NCI-H2081 (cell line): ENCODE measurements at places on chromosomes 1 and 21.
A peak's percentile ranks its signal among the peaks of the same experiment; 100 is the strongest.

DNA sequence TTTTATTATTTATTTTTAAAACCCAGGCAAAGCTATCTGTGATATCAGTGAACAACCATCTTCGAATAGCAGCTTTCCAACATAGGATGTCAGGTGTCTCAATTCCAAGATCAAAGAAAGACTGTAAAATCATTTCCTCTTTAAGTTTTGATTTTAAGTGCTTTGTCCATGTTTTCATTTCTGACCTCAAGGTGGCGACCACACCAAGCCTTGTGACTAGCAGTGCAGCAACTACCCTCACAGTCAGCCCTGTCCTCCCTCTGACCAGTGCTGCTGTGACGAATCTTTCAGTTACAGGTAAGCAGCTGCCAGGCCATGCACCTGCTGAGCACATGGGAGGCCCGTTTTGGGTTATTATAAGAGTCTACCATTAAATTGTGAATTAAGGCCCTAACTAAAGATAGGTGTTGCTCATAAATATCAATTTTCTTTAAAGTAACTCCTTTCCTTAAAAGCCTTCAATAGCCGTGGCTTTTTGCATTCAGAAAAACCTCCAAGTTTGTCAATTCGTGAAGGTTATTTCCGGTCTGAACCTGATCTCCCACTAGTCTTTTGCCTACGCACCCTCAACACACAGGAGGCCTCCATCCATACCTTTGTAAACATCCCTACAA is 117.0 kb downstream of the CD247 start:
- peak; percentile 61 for DNase-seq

DNA sequence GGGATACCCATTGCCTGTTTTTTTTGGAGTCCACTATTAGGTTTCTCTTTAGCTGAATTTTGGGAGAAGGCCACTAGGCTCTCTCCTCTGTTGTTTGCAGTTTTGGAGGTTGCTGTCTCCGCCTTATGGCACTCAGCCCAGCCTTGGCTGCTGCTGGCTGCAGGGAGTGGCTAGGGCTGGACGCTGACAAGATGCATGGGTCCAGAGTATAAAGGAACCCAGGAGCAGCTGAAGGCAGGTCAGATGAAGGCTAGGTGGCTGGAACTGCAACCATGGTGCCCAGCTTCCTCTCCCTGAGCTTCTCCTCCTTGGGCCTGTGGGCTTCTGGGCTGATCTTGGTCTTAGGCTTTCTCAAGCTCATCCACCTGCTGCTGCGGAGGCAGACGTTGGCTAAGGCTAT is at the start of gene CYP4B1:
Gene CYP4B1 (plus strand): TSS at position 237 of the 400 bp plus-strand sequence. CDS start 36 bp downstream, at position 273.
- DNase-seq = no peak

- no peak for DNase-seq
Measured at GRCh38 chr1:199123615-199124014, 484.8 kb downstream of the PTPRC start.

- no peak for DNase-seq
Measured at GRCh38 chr1:175448467-175448866, 255.9 kb upstream of the KIAA0040 start.

DNA sequence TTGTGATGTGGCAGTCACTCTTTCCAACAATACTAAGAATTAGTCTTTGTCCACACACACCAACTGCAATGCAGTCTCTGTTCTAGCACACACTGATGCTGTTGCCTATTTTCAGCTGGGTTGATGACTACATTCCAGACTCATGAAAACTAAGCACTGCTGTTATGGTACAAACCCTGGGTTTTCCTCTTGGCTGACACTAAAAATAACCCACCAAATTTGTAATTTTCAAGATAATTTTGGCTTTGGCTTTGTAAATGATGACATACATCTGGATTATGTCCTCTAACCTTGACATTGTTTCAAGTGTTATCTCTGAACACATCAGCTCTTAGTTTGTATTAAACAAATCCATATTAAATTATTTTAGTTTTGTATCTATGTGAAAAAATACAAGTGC is 444.8 kb downstream of the PTPRC start:
- DNase-seq = no peak

GRCh38 chr1:220983877-220984635 is 104.8 kb downstream of the HLX start:
- DNase-seq = no peak

DNA sequence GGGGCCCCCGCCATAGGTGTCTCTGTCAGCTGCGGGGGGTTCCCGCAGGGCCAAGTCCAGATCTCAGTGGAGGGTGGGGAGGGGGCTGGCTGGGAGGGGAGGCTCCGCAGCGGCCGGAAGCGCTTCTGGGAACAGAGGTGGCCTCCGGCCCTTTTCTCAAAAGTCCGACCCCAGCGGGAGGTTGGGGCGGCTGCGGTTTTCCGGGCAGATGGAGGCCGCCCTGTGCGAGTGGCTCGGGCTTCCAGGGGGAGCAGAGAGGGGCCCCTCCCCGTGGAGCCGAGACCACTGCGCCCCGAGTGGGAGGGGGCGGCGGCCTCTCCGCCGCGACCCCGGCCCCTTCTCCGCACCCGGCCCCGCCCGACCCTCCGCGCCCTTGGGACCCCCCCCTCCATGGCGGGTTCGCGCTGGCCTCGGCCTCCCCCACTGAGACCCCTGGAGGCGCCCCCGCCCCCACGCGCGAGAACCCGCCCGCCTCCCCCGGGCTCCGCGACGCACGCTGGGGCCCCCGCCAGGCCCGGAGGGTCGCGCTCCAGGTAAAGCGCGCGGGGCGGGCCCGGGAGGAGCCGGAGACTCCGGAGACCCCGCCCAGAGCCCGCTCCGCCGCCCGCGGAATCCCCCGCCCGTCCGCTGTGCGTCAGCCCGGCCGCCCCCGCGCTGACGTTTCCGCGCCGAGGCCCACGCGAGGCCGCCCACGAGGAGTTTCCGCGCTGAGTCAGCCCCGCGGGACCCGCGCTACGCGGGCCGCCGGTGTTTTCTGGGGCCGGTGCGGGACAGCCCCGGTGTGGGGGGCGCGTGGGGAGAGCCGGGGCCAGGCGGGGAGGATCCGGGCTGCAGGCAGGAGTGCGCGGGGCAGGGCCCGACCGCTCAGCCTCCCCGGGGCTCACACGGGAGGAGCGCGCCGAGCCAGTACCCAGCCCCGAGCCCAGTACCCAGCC is 5.2 kb downstream of the TNFRSF18 start:
- DNase-seq = no peak

DNA sequence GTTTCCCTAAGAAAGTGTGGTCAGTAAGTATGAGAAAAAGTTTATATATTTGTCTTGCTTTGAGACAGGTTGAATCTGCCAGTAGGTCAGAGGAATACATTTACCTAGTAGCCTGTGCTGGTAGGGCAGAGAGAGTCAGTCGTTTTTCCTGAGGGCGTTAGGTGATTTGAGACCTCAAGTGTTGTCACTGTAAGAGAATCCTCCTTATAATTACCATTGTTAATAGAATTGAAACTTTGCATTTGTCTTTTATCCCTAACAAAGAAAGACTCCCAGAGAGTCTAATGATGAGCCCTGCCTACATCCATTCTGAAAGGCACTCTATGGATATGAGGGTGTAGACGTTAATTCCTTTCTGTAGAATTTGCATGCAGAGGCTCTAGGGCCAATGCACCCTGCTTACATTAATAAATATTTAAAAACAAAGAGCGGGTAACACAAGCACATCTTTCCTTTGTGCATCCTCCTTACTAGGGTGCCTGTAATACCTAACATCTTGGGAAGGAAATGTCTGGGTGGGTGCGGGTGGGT is 16.4 kb downstream of the PBX1 start:
- no peak for DNase-seq

DNA sequence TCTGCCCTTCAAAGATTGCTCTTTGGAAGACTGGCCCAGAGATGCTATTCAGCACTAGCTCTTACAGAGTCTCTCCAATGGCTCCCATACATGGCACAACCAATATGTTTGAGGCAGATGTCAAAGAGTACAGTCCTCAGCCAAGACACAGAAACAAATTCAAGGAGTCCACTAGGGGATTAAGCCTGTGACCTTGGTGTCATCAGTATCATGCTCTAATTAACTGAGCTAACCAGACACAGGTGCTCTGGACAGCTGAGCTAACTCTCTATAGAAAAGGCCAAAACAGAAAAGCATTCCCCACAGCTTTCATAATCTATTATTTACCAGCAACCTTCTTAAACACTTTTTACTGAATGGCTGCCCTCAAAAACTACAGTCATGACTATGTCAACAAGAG is 666.0 kb upstream of the PLXNA2 start:
- DNase-seq = no peak

DNA sequence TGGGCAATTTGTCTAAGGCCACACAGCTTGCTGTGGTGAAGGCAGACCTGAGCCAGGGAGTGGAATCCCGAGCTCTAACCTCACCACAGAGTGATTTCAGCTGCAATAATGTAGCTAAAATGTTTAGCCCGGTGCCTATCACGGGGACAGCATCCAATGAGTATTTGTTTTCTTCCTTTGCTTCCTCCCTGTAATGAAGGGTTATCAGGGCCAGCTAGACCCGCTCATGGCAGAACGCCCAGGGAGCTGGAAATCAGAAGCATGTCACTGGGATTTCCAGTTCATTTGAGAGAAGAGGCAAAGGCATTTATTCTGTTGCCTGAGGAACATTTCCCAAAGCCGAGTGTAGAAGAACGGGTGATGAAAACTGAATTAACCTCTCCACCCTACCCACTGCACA is 183.1 kb downstream of the ZSCAN20 start:
- DNase-seq = peak; percentile 88

GRCh38 chr1:180247061-180247460 is 17.0 kb downstream of the LHX4 start:
- no peak for DNase-seq

- DNase-seq = no peak
Measured at GRCh38 chr1:45177452-45177851, 29.0 kb downstream of the ZSWIM5 start.
